ENCODE measurements at places on chromosomes 1 and 21.

DNA sequence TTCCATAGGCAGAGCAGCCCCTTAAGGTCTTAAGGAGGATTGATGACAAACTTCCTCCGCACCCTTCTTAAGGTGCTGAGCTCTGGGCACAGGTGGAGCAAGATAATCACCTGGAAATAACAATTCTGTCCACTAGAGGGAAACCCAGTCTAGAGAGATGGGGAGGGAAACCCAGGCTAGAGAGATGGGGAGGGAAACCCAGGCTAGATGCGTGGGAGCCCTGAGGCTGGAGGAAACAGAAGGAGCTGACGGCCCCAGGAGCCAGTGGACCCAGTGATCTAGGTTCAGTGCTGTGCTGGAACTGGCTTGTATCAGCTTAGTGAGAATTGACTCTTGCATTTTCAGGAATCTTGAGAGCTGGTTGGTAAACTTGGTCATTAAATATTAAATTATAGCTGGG, 17.8 kb upstream of the MYCL start:
- peak; percentile 21 for DNase-seq

DNA sequence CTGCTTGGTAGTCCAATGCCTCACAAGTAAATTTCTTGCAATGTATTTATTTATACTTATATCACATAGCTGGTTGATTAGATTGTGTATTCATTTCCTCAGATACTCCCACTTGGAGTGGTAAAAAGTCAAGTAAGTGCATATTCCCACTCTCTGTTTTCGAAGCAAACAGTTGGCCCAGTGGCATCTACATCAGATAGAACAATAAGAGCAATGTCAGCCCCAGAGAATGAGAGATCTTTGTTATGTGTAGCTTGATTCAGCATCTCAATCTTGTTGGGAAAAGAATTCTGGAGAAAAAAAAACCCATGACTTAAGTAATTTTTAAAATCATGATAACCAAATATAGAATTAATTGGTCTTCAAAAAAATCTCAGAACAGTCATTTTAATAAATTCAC, 25.5 kb downstream of the RGL1 start:
- no peak for DNase-seq

GRCh38 chr1:28062806-28063205, 25.6 kb downstream of the EYA3 start:
- peak; percentile 6 for DNase-seq

DNA sequence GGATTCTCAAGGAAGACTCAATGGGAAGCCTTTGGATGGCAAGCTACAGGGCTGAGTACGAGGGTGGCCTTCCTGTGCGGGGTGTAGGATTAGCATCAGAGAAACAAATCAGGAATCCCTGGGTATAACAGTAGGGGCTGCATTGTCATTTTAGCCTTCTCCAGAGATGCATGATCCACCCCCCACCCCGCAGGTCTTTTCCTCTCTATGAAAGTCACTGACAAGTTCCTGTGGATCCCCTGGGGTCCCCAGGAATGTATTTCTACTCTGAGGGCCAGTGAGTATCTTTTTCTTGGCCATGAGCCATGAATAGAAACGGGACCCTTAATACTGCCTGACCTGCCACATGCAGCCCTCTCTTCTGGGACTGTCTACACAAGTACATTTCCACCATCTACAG, 473.0 kb upstream of the VAMP3 start:
- DNase-seq = no peak

- DNase-seq = peak; percentile 3
Measured at GRCh38 chr21:38913120-38913892, 107.6 kb downstream of the ETS2 start.

DNA sequence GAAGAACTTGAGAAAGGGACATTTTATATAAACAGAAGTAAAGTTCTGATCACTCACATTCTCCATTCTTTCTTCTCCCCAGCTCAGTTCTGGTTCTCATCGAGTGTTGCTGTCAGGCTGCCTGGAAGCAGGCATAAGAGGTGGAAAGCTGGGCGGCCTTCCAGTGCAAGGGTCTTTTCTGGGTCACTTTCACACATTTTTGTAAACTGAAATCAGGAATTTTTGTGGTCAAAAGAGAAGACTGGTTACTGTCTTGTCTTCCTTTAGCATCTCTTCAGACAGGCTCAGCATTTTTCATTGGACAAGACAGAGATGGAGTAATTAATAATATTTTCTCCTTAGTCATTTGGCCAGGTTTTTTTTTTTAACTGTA, 93.7 kb downstream of the CTH start:
- no peak for DNase-seq

DNA sequence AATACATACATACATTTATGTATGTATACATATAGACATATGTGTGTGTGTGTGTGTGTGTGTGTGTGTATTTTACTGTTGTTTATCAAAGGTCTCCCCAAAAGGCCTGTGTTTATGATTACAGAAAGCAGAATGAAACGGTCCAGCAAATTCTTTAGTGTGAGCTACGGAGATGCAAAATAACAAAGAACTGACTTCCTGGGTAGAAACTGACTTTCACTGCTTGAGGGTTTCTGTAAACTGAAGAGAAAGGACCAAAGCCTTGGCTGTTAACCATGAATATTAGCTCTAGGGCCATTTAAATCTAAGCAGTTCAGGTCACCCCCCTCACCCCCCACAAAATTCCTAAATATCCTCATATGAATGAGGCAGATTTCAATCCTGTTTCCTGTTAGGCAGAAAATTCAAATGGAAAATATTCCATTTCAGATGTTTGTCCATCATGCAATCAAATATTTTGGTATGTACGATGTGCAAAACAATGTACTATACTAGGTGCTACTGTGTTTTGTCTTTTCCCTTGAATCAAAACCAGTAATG, 213.2 kb downstream of the TGFB2 start:
- DNase-seq = no peak

GRCh38 chr1:213409971-213410370, 358.9 kb downstream of the RPS6KC1 start:
- no peak for DNase-seq

DNA sequence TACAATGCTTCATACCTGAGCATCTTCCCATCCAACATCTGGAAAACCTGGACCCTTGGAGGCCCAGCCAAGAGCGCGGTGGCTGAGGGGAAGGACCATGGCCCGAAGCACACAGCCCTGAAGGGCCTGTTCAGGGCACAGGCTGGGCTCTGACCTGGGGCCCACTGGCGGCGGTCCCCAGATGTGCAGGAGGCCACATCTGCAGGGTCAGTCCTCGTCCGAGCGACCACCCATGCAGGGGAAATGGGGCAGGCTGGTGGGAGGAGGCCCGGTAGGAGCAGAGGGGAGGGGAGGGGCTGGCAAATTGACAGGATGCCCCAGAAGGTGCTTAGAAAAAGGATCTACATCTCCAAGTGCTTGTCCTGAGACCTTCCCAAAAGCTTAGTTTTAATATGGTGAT, 59.9 kb downstream of the DISP3 start:
- DNase-seq = no peak

DNA sequence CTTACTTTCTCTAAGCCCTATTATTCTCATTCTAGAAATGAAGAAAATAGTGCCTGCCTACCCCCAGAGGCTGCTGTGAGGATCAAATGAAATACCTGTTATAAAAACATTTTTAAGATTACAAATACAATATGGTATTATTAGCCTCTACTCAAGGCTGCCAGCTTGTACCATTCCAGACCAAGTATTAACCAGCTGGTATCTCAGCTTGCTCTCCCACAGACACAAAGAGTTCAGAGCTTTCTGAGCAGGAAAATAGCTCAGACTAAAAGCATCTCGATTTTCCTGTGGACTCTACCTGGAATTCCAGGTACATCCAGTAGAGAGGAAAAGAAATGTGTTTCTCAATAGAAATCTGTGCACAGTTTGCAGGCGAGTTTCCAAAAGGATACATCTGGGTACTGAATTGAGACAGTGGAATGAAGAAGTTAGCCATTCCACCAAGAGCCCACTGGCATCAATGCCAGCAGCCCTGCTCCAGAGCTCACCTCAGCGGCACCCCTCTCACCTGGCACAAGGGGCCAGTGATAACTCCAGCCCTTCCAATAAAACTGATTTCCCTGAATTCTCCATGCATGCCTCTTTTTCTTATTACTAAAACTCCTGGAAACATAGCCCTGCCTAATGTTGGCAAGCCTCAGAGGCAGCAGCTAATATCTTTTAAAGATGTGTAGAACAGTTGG, 31.0 kb downstream of the TGFBR3 start:
- DNase-seq = no peak

GRCh38 chr1:214718724-214719123, 115.7 kb downstream of the CENPF start:
- no peak for DNase-seq

Data from activated CD4-positive, alpha-beta T cell treated with anti-CD3 and anti-CD28 coated beads, Interleukin-2, amount 50 U/mL, for 1 hour (primary cell).